Astrocyte of the cerebellum (primary cell): ENCODE measurements at places on chromosomes 7 and 10.

DNA sequence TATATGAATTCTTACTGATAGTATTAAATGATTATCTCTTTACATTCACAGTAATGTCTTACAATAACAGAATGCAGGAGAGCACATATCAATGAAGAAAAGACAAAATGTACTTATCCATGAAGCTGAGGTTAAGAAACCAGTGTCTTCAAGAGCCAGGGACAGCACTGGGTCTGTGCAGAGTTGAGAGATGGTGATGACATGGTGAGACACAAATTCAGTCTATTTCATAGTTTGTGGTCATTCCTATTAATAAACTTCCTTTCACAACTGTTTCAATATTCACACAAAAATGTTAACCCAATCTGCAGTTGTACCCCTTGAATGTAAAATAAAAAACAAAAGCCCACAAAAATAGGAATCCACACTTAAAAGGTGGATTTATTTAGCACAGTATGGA lies 5.3 kb upstream of the MAGI2 start:
- DNase-seq = no peak

DNA sequence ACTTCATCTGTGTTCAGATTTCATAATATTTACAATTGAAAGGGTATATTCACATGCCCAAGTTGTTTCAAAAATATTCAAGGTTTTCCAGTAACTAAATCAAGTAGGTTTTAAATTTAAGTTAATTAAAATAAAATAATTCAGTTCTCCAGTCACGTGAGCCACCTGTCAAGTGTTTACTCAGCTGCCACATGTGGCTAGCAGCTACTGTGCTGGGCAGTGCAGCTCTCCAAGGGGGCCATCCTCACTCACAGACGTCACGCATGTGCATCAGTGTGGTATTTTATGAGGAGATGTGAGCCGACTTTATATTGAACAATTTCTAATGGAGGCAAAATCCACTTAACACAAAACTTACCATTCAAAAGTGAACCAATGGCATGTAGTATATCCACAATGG lies 69.7 kb upstream of the CAMK2B start:
- no peak for DNase-seq

- no peak for DNase-seq
Observed at GRCh38 chr7:123789206-123789784, 40.5 kb upstream of the WASL start.

GRCh38 chr10:43574001-43574892 lies at the start of gene ZNF239:
TSS of gene ZNF239 (minus strand) at chr10:43574616. CDS start at chr10:43558079, 16,537 bp downstream.
- peak; percentile 52 for DNase-seq

- DNase-seq = no peak
Observed at GRCh38 chr7:18498341-18498740, 2.8 kb downstream of the HDAC9 start.

DNA sequence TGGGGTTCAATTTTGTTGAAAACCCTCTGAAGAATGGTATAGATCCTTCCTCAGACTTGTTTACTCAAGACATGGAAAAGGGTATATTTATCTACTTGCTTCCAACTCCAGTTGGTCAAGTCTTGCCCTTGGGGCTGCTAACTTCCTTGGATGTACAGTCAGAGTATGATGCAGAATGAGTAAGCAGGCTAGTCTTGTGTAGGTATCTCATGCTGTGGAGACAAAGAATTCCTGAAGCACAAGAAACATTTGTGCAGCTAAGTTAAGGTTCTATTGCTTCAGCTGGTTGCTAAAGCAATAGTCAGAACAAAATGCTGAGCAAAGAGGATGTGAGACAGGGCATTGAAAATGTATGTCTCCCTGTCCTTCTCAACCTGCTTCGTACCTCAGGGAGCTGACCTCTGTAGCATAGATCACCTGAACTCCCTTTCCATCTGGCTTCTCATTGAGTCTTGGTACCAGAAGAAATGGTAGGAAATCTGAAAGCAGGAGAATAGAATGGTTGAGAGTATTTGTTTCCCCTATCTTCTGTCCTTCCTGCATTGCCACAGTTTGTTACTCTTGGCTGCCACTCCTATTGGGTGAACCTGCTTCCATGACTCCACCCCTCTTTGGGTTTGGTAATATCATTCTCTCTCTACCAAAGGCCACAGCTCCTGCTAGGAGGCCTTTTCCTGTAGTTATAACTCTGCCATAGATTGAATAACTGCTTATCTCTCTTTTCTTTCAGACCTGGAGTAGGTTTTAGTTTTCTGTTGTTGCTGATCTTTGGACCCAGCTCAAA lies 346.0 kb downstream of the PHF14 start:
- no peak for DNase-seq

DNA sequence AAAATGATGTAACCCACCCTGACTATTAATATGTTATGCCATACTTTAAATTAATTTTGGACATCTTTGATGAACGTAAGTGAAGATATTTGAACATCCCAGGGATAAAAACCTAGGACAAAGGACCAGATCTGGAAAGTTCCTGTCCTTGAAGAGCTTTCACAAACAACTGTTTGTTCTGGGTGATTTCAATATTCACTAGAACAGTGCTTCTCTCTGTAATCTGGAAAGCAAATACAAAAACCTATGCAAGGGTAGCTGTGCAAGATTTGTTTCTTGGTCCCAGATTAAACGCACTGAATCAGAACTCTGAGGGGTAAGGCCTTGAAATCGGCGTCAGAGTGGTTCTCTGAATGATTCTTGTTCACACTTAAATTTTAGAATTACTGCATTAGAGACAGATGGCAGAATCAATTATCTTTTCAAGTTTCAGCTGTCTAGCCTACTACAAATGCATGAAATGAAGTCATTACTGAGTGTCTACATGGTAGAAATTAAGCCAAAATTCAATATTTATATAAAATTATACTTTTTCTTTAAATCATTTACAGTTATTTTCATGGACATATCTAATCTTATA lies 69.6 kb upstream of the CSTF2T start:
- no peak for DNase-seq

DNA sequence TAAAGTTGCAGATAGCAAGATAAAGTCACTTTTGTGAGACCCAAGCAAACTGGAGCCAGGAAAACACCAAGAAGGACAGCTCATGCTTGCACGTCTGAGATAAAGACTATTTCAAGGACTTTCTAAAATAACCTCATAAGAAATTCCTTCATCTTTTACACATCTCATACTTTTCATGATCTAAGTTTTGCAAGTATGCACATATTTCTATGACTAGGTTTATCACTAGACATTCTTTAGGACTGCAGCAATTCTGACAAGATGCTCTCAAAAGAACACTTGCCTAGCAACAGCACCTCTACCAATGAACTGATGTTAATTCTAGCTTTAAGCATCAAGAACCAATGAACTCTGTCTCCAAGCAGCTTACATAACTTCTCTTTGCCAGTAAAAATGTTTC lies 457.6 kb downstream of the SEMA3D start:
- no peak for DNase-seq

DNA sequence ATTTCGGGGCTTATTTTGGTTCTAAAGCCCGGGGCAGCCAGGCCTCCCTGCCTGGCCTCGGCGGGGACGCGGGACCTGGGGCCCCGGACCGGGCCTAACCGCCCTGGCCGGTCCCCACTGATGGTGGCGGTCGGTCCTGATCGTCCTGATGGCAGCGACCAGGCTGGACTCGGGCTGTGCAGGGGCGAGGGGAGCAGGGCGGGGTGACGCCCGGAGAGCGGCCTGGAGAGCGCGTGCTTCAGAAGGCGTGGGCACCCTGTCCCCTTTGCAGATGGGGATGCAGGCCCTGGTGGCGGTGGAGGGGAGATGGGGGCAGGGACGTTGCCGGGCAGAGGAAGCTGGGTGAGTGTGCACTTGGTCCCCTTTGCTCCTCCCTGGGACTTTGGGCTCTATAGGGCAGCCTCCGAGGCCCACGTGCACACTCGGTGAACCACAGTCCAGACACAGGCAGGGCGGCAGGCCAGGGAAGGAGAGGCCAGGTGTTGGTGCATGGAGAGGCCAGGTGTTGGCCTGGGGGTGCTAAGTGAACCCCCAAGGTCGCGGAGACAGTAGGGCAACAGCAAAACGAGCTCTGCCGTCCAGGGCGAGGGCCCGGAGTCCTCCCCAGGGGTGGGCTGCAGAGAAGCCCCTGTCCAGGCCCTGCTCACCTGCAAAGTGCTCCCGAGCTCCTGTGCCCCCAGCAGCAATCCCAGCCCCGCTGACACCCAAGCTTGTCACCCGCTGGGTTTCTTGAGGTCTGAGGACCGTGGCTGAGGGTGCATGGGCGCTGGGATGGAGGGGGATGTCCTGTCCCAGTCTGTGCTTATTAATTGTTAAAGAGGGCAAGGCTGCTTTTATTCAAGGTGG lies 42.4 kb upstream of the FAM20C start:
- no peak for DNase-seq
